Ureter (tissue), 1 donor: ENCODE measurements at places on chromosomes 16 and 17. TPM values are rescaled to one million over a fixed set of nuclear protein-coding genes. Genes with fewer than 3 reads are reported as not detected.

DNA sequence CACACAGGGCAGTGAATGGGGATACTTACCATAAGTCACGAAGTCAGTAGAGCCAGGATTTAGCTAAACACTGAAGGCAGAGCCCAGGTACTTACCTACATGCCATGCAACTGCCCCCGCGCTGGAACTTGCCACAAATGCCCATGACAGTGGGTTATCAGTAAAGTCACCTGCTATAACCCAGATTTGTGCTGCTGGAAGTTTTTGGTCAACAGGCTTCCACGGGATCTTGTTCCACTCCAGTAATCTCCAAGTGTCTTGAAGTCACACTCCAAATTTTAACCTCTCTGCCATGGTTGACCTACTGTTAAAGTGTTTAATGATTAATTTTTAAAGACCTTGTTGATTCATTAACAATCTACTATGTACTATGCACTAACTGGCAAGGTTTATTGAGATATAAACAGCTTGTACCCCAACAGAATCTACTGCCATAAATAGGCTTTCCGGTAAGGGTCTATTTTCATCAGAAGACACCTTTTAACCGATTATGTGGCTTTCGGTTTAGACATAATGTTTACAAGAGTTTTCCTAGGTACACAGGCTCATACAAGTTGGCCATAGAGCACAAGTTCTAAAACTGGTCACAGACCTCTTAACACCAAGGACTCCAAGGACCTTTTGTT, 6.3 kb upstream of the SLC5A11 start:
- DNase-seq, result no peak

GRCh38 chr16:11097094-11097786, 152.9 kb downstream of the CLEC16A start:
- no peak for DNase-seq

- no peak for DNase-seq
Measured at GRCh38 chr17:55816532-55817396, 65.9 kb downstream of the PCTP start.

- no peak for DNase-seq
Measured at GRCh38 chr17:37168731-37169353, 206.9 kb upstream of the C17orf78 start.

- no peak for DNase-seq
Measured at GRCh38 chr16:14564861-14565687, 65.0 kb downstream of the PARN start.

DNA sequence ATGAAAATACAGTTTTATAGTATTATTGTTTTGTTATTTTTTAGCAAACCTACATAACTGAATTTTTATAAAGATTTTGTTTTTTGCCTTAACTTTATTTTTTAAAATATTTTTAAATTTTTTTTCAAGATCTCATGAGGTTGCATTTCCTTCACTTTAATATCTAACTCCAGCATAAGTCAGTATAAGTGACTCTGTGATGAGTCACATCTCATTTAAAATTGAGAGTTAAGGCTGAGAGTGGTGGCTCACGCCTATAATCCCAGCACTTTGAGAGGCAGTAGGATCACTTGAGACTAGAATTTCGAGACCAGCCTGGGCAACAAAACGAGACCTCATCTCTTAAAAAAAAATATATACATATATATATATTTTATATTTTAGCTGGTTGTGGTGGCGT, 44.0 kb downstream of the NLK start:
- DNase-seq, result no peak

DNA sequence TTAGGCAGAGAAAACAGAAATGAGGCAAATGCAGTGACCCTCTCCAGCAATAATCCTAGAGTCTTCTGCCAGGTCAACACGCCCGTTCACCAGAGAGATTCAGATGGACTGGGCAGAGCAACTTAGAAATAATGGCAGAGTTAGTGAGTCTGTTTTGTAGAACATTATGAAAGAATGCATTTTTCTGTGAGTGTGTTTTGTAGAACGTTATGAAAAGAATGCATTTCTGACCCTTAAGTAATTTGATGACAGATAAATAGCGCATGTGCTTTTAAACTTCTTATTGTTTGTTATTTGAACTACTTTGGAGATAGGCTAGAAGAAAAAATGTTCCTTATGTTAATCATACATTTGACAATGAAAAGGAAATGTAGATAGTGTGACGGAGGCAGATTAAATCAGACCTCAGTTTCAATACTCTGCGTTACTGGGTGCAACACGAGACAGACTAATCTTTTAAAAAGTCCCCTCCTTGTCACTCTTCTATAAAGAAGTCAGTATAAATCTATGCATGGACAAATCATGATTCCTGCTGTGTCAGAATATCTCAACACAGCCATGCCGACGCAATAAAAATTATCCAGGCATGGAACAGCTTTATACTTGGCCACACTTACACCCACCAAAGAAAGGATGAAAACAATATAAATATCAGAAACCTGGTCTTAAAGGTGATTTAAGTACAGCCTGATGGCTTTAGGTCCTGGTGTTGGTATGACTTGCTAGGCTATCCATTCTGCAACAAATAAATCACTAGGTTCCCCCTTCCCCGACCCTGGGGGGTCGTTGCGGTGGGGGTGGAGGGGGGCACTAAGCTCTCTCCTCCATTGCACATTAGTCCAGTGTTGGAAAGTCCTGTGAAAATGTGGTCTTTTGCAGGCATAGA, 47.8 kb downstream of the MARCHF10 start:
- DNase-seq, result no peak

GRCh38 chr17:28045304-28045703, 2.8 kb downstream of the NLK start:
- DNase-seq, result no peak

DNA sequence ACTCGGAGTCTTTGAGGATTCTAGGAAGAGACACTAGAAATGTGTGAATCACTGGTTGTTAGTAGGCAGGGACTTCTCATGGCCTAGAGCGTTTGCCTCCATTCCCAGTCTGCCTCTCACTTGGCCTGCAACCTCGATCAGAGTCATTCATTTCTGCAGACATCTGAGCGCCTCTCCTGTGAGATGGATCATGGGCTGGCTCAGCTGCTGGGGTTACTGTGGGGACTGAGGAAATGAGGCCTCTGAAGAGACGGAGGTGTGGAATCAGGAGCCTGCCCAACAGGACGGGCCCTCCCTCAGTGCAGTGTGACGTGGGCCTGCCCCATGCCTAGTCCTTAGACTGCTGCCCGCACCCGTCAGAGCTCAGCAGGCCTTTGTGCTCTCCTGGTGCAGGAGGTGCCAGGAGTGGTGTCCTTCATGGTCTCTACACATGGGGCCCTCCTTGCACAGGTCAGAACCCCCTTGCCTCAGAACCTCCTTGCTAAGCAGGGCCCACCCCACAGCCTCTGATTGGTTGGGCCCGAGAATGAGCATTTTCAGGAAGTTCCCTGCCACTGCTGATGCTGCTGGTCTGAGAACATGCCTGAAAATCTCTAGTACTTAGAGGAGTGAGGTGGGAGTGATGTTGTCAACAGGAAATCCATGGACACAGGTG, 99.4 kb downstream of the NPIPB11 start:
- DNase-seq, result no peak

DNA sequence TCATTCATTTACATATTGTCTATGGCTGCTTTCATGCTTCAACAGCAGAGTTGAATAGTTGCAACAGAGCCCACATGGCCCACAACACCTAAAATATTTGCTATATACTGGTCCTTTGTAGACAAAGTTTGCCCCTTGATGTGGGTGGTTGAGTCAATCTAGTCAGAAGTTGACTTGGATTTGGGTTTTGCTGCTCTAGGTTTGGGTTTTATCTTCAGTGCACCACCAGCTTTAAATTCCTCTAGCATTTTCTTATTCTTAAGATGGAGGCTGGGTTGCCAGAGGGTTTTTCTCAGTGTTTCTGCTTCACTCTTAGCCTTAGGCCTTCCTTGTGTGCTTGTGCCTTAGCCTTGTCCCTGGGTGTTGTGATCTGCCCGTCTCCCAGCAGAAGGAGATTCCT, 51.0 kb downstream of the CCDC182 start:
- DNase-seq, result no peak

DNA sequence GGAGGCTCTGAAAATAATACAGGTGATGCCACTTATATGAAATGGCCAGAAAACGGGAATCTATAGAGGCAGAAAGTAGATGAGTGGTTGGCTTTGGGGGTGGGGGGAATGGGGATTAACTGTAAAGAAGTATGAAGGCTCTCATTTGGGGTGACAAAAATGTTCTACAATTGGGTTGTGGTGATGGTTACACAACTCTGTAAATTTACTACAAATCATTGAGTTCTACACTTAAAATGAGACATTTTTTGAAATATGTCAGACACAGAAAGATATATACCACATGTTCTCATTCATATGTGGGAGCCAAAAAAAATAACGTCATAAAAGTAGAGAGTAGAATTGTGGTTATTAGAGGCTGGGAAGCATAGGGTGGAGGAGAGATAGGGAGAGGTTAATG, 25.7 kb downstream of the ARHGAP17 start:
- no peak for DNase-seq

DNA sequence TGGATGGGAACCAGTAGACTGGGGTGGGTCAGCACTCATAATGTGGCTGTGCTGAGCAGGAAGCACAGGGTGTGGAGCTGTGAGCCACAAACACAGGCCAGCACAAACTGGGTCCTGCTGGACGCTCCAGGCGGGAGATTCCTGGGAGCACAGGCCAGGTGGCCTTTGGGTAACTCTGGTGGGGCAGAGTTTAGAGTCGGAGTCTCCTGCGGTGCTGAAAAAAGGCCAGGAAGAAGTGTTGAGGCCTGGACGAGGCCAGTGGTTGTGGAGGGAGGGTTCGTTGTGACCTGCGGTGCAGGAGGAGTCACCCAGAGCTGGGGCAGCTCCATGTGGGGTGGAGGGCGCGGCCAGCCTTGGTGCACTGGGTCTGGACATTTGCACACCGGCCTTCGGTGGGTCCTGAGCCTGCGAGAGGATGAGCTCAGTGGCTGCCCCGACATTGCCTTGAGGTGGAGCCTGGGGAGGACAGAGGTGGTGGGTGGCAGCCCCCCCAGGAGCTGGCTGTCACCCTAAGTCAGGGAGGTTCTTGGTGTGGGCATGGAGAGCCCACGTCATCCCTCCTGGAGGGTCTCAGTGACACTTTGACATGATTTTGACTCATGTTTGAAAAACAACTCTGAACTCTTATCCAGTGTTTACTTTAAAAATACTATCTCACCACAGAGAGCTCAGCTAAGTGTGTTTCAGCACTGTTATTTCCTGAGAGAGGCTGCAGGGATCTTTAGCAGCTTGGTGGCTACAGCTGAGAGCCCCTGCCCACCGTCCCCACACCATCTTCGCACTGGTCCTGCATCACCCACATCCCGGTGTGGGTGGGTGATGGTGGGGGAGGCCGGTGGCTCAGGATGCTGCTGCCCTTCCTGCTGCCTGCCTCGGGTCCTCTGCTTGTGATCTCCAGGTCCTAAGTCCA, 98.7 kb downstream of the NPIPB11 start:
- no peak for DNase-seq

DNA sequence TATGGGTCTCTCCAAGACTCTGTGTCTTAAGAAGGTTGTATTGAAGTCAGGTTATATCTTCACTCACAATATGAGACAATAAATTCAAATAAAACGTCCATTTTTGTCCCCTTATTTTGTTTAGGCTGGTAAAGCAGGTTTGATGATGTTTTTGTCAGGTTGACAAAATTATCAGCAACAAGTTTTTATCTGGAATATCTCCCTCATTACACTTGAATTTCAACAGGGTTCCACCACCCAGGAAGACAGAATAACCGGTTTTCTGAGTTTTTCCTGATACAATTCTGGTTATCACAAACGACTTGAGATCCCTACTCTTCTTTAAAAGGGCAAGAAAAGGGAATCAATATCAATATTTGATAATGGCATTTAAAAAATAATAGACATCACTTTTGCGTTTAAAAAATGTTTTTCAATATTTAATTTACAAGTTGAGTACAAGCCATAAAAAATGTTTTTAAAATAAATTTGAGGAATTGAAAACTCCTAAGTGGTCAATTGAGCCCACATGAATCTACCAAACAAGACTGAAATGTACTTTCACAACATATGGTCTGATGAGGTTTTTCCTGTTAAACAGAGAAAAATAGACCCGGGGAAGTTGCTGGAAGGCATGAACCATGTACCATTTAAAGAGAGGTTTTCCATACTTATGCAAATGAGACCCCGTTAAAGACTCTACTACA, 1.4 kb upstream of the ATP6V0A1 start:
- DNase-seq, result no peak

DNA sequence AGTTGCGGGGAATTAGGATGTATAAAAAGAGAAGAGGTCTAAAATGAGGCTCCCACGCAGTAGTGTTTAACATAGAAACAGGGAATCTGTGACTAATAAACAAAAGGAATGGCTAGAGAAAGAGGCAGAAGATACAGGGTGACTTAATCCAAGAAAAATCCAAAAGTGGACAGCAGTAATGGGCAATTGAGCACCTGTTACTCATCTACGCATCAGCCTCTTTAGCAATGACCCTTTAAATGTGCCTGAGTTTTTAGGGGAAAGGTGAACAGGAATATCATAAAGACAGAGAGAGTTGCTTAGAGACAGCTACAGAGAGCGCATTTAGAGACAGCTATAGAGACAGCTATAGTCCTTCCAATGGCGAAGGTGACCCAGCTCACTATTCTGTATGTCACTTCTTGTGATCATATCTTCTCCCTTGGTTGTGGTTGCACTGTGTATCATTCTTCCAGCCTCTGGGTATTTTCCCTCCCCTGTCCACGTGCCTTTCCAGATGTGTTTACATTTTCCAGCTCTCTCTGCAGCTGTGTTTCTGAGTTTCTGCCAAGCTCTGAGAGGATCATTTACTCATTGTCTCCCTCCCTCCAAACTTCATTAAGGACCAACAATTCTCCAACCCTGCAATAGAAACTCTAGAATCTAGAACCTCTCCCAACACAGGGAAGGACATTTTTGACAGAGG, 61.5 kb downstream of the MYOCD start:
- DNase-seq, result no peak

GRCh38 chr16:84919269-84919668, 92.1 kb downstream of the ZDHHC7 start:
- DNase-seq, result no peak

DNA sequence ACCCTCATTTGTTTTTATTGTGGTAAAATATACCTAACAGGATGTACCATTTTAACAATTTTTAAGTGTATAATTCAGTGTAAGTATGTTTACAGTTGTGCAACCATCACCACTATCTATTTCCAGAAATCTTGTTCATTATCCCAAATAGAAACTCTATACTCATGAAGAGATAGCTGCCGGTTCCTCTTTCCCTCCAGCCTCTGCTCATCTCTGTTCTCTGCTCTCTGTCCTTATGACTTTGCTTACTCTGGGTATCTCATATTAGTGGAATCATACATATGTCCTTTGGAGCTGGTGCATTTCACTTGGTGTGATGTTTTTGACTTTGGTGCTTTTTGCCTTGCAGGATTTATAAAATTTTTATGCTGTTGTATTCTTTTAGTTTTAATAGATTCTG, 19.4 kb downstream of the CYLD start:
- no peak for DNase-seq

- peak; percentile 86 for DNase-seq
Measured at GRCh38 chr17:50931144-50931908, 65.2 kb upstream of the TOB1 start.

The CCDC200 gene
- not detected for total RNA-seq

The VWA3A gene
- 0.31 TPM for total RNA-seq

The HID1 gene
- 78.1 TPM for total RNA-seq

The GAST gene
- not detected for total RNA-seq
